ENCODE measurements at places on chromosomes 12 and 14.
A peak's percentile ranks its signal among the peaks of the same experiment; 100 is the strongest.

DNA sequence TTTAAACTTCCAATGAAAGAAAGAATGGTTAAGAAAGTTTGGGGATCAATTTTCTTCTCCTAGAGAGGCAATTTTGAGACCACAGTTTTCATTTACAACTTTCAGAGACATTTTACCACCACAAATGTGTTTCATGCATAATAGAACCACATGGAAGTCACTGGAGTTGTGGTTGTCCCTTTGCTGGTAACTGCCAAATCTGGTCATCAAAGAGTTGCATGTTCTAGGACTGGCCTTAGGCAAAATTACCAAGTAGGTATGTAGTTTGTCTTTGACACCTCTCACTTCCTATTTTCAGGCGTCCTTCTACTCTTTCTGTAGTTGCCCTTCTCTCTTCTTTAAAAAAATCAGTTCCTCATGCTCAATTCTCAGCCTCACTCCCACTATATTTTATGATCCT is 54.3 kb upstream of the TMX1 start:
- no peak for DNase-seq

GRCh38 chr12:13443028-13443427 is 246.5 kb downstream of the EMP1 start:
- no peak for DNase-seq

DNA sequence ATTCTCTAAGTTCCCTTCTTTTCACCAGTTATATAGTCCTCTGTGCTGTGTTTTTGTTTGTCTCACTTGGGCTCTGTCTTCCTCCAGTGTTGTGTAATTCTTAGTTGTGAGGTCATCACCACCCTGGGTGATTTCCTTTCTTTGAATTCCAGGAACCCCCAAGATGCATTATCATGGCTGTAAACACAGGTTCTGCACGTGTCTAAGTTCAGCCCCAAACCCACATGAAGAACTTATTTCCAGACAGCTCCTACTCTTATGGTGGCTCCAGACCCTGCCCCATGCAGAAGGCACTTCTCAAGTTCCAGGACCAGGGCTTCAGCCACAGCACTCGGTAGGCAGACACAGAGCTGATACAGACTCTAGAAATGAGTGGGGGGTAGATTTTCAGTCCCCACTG is 560.5 kb downstream of the BCL11B start:
- DNase-seq = no peak

DNA sequence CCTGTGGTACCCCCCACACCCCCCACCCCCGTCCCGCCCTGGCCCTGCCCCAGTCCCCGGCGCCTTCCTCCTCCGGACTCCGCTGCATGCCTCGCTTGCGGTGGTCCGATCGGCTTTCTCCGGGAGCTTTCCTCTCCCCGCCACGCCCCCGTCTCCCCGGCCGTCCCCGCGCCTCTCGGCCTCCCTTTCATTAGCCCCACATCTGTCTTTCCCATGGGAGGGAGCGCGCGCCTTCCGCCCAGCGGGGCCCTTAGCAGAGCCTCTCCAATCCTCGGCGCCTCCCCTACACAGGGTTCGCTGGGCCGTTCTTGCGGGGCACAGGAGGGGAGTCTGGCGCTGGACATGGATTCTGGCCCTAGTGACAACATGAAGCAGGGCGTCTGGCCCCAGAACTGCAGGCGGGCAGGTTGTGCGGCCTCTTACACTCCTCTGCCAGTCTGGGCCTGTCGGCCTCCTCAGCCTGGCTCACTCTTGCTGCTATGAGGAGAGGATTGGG is 1.5 kb upstream of the EFS start:
- DNase-seq = no peak

DNA sequence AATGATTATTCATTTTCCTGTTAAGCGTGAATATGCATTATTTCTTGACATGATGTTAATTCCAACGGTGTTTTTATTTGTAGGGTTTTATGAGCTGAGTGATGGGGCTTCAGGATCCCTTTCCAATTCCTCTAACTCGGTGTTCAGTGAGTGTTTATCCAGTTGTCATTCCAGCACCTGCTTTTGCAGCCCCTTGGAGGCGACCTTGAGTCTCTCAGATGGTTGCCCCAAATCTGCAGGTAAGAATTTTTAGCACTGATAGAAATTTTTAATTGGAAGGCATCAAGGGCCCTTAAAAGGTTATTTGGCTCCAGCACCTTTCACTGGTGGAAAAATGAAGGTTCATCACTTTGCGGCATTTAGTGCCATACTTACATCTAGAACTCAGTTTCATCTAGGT is 3.7 kb downstream of the DACT1 start:
- DNase-seq = no peak

- peak; percentile 39 for DNase-seq
These were observed 11.6 kb upstream of the FOXN3 start for GRCh38 chr14:89428546-89429198.

DNA sequence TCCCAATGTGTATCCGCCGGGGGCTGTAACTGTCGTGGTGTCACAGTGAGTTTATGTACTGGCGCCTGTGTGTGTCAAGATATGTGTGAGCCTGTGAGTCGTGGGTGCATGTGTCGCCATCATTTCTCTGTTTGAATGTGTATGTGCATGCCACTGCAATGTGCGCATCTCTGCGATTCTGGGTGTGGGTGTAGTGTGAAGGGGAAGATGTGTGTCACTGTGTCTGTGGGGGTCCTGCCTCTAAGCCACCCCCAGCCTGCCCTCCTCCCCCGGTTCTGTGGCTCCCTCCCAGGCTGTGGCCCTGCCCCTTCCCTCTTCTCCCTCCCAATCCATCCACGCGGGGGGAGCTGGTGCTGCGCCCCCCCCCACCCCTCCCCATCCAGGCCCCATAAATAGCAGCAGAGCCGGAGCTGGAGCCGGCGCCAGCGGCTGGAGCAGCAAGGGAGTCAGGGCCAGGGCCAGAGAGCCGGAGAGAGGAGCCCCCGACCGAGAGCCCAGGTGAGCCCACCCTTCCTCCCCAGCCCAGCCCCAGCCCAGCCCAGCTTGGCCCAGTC is at the start of gene CPNE6:
Gene CPNE6, plus strand, starts transcription at position 419 of the 554 bp plus-strand sequence. CDS start 1,375 bp downstream, outside the sequence.
- no peak for DNase-seq

GRCh38 chr12:125142601-125143000 is 77.4 kb downstream of the AACS start:
- DNase-seq = no peak

GRCh38 chr12:112322882-112323547 is 59.2 kb downstream of the HECTD4 start:
- no peak for DNase-seq

GRCh38 chr12:38138225-38139221 is 178.1 kb upstream of the ALG10B start:
- DNase-seq = peak; percentile 54

DNA sequence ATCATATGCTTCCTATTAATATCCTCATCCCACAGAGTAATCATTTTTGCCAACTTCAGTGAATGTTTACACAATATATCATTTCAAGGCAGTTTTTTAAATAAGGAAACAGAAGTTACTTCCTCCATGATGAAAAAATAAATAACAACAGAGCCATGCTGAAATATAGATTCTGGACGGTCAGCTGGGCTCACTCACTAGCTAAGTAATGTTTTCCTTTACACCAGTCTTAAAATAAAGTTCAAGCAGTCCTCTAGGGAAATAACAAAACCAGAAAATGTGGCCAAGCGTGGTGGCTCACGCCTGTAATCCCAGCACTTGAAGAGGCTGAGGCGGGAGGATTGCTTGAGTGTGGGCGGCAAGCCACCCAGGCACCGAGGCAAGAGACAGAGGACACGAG is 28.7 kb downstream of the AICDA start:
- DNase-seq = no peak

DNA sequence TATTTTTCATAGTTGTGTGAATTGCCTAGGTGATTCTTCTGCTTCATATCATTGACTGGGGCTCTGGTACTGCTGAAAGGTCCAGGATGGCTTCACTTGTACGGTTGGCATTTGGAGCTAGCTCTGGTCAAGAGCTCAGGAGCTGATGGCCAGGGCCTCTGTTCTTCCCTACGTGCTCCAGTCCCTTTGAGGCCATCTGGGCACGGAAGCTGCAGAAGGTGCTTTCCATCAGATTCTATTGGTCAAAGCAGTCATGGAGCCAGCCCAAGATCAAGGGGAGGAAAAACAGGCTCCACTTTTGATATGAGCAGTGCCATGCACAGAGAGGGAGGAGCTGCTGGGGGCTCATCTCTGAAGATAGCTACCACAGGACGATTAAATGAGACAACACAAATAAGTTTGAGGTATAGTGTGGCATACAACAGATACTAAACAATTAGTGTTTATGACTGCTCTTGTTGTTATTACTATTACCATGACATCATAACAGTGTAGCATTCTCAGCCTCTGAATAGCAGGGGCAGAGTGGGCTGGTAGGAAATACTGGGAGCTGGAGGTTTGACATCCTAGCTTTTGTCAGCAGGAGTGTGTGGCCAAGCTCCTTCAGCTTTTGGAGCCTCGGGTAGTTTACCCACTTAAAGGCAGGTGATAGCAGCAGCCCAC is 10.4 kb downstream of the KRT83 start:
- no peak for DNase-seq

GRCh38 chr14:105616802-105617192 is 90.4 kb downstream of the TMEM121 start:
- no peak for DNase-seq

DNA sequence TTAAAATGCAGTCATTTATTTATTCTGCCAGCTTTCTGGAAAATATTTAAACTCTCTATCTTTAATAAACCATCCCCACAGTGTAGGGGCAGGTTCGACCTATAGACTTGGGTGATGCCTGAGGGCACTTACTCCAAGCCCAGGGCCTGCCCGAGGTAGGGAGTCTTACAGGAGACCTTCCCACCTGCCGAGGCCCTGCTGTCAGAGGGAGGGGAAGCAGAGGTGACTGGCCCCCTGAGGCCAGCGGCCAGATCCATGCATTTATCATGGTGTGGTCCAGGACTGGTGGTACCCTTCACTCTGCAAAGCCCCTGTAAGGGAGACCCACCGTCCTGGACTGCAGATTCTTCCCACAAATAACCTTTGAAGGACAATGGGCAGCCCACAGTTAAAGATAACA is 7.6 kb downstream of the EML1 start:
- DNase-seq = no peak

DNA sequence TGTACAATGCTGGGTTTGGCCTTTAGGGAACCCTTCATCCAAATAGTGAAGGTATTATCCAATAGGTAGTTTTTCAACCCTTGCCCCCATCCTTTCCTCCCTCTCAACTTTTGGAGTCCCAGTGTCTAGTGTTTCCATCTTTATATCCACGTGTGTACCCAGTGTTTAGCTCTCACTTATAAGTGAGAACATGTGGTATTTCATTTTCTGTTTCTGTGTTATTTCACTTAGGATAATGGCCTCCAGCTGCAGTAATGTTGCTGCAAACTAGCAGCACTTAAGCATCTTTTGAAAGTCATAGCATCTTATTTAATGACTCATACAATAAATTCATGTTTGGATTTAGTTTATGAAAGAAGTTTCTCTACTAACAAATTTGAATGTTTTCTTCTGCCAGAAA is 442.5 kb downstream of the NELL2 start:
- DNase-seq = no peak

- DNase-seq = no peak
These were observed 12.3 kb downstream of the PPHLN1 start for GRCh38 chr12:42338280-42338679.

GRCh38 chr12:123115409-123116121 is 35.3 kb downstream of the PITPNM2 start:
- no peak for DNase-seq

DNA sequence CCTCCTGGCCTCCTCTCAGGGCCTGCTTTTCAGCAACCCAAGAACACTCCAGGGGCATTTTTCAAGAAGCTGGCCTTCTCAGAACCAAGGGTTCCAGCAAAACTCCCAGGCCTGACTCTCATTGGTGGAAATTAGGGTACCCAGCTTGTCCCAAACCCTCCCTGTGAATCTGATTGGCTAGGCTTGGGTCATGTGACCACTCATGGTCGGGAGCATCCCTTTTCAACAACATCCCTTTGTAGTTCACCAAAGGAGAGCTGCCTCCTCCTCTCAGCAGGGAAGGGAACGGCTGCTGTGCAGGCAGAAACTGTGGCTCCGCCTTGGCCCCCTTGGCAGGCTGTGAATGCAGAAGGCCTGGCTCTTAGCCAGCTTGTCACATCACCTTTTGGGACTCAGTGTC is 94.5 kb downstream of the AACS start:
- no peak for DNase-seq

DNA sequence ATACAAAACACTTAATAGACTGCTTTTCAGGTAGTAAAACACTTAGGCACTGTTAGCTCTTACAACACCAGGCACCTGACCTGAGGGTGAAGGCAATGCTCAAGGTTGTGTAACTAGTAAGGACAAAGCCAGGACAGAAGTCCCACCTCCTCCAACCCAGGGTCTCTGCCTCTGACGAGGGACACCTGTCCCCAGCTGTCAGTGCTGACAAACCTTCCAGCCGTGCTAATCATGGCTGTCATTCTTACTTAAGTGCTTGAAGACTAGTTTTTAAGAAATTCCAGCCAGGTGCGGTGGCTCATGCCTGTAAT is 62.5 kb upstream of the MAX start:
- no peak for DNase-seq

DNA sequence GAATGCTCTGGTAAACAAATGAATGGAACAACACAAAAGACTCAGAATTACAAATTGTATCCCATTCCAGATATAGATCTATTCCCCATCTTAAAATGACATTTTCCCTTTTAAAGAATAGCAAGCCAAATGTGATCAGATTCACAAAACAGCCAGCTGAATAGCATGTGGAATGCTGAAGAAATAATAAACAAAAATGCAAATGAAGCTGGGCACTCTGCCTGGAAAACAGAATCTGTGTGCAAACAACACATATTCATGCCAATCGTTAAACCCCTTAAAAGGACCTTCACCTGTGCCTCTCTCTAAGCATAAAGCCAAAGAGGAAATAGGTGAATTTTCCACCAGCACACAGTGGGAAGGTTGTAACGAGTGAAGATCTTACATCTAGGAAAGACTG is 67.9 kb upstream of the PDZRN4 start:
- no peak for DNase-seq
